Uterus (tissue), 4 donors: ENCODE measurements at places on chromosomes 12 and 14. TPM values are rescaled to one million over a fixed set of nuclear protein-coding genes. Genes with fewer than 3 reads are reported as not detected.
A peak's percentile ranks its signal among the peaks of the same experiment; 100 is the strongest.

The KRT75 gene
- not detected for total RNA-seq

The CIT gene
- total RNA-seq, result 28.1 TPM

The PAPLN gene
- total RNA-seq, result 40.2 TPM

The PLEKHG7 gene
- not detected for total RNA-seq

The TAS2R43 gene
- total RNA-seq, result not detected

DNA sequence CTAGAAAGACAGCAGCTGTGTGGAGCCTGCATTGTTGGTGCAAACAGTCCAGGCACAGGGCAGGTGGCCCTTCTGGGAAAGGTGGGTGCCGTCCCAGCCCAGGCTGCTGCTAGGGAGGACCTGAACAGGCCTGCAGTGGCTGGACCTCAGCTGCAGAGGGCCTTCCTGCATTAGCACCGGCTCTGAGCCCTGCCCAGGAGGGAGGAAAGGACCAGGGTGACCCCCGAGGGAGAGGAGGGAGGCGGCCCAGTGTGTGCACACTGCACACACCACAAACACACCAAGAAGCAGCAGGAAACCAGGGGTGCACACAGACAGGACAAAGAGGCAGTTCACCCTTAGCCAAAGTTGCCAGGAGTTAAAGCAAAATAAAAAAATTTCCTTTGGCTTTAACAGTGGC, 8.0 kb upstream of the PGAM5 start:
- H3K36me3 ChIP-seq, result no peaks in the 10 kb centered on the region
- H3K4me1 ChIP-seq, result no peaks in the 10 kb centered on the region
- H3K27me3 ChIP-seq, result no peaks in the 10 kb centered on the region
- H3K4me3 ChIP-seq, result no peak overlapping the region
- no peak overlapping the region for H3K27ac ChIP-seq
- DNase-seq, result no peak

DNA sequence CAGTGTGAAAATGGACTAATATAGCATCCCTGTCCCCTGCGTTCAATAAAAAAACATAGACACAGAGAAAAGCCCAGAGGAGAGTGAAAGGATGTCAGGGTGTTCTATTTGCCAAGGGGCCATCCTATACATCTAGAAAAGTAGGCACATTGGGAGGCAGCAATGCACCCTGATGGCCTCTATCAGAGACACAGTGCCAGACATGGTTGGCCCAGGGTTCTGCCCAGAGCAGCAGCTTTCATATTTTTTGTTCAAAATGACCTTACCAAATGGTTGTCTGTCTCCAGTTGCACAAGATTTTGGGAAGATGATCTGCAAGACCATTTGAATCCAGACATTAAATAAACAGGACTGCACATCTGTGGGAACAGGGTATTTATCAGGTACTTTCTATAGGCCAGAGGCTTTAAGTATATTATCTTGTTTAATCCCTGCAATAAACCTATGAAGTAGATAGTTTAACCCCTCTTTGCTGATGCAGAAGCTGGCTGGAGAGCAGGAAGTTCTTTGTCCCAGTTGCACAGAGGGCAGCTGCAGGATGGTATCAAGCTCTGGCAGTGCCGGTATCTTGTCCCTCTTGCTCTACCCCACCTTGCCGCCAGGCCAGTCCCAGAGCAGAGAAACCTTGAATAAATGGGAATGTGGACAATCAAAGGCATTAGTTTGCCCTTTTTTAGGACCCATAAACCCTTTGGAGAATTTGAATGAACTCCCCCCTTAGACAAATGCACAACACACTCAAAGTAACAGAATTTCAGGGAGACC, 171.8 kb upstream of the PWP1 start:
- no peak overlapping the region for H3K4me3 ChIP-seq
- no peaks in the 10 kb centered on the region for H3K27me3 ChIP-seq
- no peak overlapping the region for H3K27ac ChIP-seq
- H3K36me3 ChIP-seq, result no peaks in the 10 kb centered on the region
- DNase-seq, result no peak

DNA sequence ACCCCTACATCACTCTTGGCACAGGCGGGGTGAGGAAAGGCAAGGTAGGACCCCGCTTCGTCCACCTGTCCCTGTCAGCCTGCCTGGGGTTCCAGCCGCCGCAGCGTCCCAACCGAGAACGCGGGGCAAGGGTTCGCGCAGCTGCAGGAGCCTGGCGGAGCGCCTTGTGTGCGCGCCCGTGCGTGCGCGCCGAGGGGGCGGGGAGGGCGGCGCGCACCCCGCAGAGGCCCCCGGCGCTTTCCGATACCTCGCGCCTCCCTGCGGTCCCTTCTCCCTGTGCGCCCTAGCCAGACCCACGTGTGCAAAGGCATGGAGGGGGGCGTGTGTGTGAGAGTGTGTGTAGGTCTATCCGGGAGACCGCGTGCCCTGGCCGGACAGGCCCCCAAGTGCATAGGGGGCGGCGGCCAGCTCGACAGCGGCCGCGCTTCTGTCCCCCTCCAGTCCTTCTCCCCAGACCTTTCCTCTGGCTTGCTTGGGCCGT, 122.4 kb downstream of the TSPAN9 start:
- H3K36me3 ChIP-seq, result no peaks in the 10 kb centered on the region
- peak; percentile 46 for DNase-seq
- no peaks in the 10 kb centered on the region for H3K27me3 ChIP-seq
- H3K4me3 ChIP-seq, result peak overlapping the region; percentile 36
- peak overlapping the region; percentile 54 for H3K27ac ChIP-seq

DNA sequence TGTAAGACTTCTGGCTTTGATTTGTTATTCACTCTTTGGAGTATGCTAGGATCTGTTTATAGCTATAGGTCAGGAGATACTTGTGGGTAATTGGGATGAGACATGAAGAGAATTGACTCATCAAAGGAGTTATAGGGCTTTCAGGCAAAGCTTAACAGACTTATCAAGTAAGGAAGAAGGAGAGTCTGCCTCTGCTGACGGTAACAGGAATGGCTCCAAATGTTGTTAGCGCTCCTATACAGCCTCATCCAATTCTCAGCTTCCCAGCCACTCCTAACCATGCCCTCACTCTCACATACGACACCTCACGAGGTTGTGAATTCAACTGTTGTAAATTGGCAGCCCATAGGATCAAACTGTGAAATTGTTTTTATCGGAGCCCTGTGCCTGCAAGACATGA, 140.5 kb downstream of the KCNA5 start:
- H3K27me3 ChIP-seq, result no peaks in the 10 kb centered on the region
- no peaks in the 10 kb centered on the region for H3K4me1 ChIP-seq
- no peaks in the 10 kb centered on the region for H3K36me3 ChIP-seq

- no peaks in the 10 kb centered on the region for H3K27me3 ChIP-seq
- H3K4me1 ChIP-seq, result no peaks in the 10 kb centered on the region
- H3K36me3 ChIP-seq, result no peaks in the 10 kb centered on the region
- H3K4me3 ChIP-seq, result no peak overlapping the region
Observed at GRCh38 chr12:65560286-65560685, 264.0 kb upstream of the HMGA2 start.

- no peak for DNase-seq
- no peaks in the 10 kb centered on the region for H3K27me3 ChIP-seq
- no peaks in the 10 kb centered on the region for H3K36me3 ChIP-seq
- no peaks in the 10 kb centered on the region for H3K4me1 ChIP-seq
- H3K27ac ChIP-seq, result no peak overlapping the region
- H3K4me3 ChIP-seq, result no peak overlapping the region
Observed at GRCh38 chr14:94515426-94515825, 6.2 kb upstream of the SERPINA12 start.

DNA sequence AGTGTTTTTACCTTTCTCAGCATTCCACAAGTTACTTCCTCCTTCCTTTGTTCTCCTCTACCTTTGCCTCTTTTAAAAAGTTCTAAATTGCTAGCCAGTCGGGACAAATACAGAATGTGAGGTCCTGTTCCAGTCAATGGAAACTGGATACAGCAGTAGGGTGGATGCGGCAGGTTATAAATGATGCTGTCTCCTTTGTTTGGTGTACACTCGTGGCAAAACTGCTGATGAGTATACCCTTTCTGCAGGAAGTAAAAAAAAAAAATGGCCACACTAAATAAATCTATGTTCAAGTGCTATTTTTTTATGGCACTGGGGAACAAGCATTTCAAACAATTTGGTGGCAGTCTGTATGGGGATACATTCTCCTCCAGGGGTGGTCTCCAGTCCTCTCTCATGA, 27.5 kb downstream of the KLRK1 start:
- no peaks in the 10 kb centered on the region for H3K4me1 ChIP-seq
- H3K36me3 ChIP-seq, result no peaks in the 10 kb centered on the region
- H3K4me3 ChIP-seq, result no peak overlapping the region

- H3K27me3 ChIP-seq, result no peaks in the 10 kb centered on the region
- no peaks in the 10 kb centered on the region for H3K36me3 ChIP-seq
- no peak for DNase-seq
- peaks cover 6% of the 10 kb centered on the region for H3K4me1 ChIP-seq
- H3K4me3 ChIP-seq, result peak overlapping the region; percentile 4
- H3K27ac ChIP-seq, result peak overlapping the region; percentile 83
Observed at GRCh38 chr12:11765817-11766794, 116.6 kb downstream of the ETV6 start.

DNA sequence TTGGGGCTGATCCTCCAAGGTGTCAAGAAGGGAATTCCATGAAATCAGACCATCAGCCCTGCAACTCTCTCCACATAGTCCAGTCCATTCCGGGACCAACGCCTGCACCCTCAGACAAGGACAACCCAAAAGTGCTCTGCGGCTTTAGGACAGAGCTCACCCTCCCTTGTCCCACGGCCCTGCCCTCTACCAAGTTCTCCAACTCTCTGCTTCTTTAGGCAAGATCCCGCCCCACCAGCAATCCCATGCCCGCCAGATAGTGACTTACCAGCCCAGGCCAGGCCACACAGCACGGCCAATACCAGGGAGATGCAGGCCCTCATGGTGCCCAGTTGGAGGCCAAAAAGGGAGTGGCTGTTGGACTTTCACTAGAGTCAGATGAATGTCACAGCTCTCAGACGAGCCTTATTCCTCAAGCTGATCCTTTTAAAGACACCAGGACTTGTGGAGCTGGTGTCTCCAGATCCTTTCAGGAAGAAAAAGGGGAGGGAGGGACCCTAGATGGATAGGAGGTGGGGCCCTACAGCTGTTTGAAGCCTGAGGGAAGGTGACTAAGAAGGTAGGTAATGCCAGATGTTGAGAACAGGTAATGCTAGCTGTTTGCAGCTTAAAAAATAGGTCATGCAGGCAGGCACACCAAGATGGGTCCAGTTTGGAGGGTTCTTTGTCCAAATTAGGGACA, at the start of gene ENDOU:
Gene ENDOU (minus strand): TSS at position 400 of the 682 bp plus-strand sequence. CDS start 77 bp downstream, at position 323.
- H3K27me3 ChIP-seq, result no peaks in the 10 kb centered on the region
- no peak within 1 kb of the TSS for H3K27ac ChIP-seq
- DNase-seq, result no peak
- H3K4me3 ChIP-seq, result no peak within 1 kb of the TSS
- H3K4me1 ChIP-seq, result no peaks in the 10 kb centered on the region
